ENCODE measurements at places on chromosomes 1 and 21.
A peak's percentile ranks its signal among the peaks of the same experiment; 100 is the strongest.

- no peak for DNase-seq
These were observed 75.9 kb downstream of the PRDM2 start for GRCh38 chr1:13775916-13776315.

DNA sequence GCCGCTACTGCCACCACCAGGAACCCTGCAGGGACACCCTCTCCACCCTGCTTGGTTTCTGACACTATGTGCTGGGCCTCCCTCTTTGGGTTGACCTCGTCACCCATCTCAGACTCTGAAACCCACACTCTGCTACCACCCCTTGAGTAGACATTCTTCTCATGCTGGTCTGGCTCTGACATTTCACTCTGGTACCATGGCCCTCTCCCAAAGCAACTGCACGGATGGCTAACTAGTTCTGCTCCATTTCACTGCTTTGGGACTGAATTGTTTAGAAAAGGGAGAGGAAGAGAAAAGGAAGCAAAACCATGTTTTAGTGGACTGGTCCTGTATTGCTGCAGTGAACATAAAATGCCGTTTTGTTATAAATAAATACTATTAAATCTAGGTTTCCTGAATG is 137.8 kb downstream of the KCNK2 start:
- DNase-seq, result no peak

GRCh38 chr1:222064388-222065211 is 322.7 kb upstream of the DUSP10 start:
- no peak for DNase-seq

- no peak for DNase-seq
These were observed 35.1 kb downstream of the NUAK2 start for GRCh38 chr1:205286335-205286950.

DNA sequence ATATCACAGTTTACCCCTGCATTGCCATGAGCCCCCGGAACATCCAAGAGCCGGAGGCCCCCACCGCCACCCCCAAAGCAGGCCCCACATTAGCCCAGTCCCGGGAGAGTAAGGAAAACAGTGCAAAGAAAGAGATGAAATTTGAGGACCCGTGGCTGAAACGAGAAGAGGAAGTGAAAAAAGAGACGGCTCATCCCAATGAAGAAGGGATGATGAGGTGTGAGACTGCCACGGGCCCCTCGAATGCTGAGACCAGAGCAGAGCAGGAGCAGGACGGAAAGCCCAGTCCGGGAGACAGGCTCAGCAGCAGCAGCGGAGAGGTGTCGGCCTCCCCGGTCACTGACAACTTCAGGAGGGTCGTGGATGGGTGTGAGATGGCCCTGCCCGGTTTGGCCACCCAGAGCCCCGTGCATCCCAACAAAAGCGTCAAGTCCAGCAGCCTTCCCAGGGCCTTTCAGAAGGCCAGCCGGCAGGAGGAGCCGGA is 532.4 kb downstream of the KIF26B start:
- DNase-seq, result no peak

GRCh38 chr1:229238674-229239415 is 32.1 kb upstream of the RAB4A start:
- peak; percentile 77 for DNase-seq

- DNase-seq, result no peak
These were observed 64.0 kb upstream of the ASB17 start for GRCh38 chr1:75996196-75996595.

- peak; percentile 90 for DNase-seq
These were observed 3.5 kb downstream of the MARCKSL1 start for GRCh38 chr1:32332290-32333079.

- no peak for DNase-seq
These were observed 9.4 kb downstream of the MINDY1 start for GRCh38 chr1:150997126-150997872.

DNA sequence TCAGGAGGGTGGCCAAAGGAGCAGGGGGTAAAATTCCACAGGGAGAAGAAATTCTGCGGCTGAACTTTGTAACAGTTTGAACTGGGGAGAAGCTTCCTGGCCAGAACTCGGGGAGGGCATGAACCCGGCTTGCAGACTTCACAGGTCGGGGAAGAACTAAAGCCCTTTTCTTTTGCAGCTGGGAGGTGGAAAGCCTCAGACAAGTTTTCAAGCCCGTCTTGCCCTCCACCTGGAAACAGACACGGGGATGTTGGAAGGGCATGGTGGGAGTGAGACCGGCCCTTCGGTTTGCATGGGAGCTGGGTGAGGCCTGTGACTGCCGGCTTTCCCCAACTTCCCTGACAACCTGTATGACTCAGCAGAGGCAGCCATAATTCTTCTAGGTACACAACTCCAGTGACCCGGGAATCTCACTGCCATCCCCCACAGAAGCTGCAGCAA is 11.3 kb downstream of the THEM4 start:
- no peak for DNase-seq
